AG20443 (cell line): ENCODE measurements at places on chromosomes 5 and 9.

DNA sequence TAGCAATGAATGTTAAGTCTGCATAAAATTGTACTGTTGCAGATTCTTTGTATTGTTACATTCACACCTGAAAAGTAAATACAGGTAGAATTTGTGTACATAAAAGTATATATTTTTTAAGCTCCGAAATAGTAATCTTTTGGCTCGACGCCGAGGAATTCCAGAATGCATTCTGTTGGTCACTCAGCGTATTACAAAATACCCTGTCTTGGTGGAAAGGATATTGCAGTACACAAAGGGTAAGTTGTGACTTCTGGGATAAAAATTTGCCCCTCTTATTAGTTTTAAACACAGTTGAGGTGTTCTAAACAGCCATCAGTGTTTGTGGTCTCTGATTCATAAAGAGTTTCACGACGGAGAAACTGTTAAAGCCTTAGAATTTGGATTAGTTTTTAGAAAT is 257.6 kb downstream of the ARHGEF28 start:
- DNase-seq, result no peak

DNA sequence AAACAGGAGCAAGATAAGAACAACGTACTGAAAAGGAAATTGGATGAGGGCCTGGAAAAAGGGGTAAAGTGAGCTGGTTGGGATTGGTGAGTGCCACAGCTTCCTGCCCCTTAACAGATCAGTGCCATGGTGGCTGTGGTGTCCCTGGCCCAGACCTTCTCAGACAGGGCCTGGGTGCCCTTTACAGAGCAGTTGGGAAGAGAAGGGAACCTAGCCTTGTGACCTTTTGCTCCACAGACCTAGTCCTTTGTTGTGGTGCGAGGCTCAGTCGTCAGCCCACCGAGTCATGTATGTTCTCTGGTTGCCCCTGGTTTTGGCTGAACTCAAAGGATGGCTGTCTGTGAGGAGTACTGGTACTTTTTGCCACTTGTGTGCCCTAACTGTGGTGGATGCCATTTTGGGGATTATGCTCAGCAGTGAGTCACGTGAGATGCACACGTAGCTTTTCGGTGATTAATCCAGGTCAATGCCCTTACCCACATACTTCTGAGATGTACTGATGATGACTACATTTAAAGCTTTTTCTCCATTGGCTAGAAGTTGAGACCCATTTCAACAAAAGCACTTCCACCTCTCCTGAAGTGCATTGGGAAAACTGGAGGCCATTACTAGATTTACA is 48.4 kb downstream of the EXOSC2 start:
- peak; percentile 46 for DNase-seq

DNA sequence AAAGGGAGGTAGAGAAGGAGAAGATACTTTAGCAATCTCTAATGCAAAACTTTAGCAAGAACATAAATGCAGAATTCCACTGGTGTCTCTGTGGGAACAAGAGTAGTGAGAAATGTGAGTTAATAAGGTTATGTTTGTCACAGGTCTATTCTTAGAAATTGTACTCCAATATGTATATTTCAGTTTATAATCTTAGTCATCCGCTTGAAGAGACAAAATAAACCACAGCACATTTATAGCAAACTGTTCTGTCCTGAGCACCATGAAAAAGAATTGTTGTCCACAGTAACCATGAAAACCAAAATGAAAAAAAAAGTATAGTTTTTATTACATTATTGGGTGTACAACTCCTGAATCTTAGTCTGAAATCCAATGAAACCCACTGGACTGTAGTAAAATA is 93.6 kb upstream of the TSLP start:
- no peak for DNase-seq

GRCh38 chr9:34710023-34710422 is at the start of gene CCL21:
Gene CCL21 (minus strand): TSS chr9:34710136. CDS start chr9:34710066, 70 bp downstream.
- DNase-seq, result no peak

DNA sequence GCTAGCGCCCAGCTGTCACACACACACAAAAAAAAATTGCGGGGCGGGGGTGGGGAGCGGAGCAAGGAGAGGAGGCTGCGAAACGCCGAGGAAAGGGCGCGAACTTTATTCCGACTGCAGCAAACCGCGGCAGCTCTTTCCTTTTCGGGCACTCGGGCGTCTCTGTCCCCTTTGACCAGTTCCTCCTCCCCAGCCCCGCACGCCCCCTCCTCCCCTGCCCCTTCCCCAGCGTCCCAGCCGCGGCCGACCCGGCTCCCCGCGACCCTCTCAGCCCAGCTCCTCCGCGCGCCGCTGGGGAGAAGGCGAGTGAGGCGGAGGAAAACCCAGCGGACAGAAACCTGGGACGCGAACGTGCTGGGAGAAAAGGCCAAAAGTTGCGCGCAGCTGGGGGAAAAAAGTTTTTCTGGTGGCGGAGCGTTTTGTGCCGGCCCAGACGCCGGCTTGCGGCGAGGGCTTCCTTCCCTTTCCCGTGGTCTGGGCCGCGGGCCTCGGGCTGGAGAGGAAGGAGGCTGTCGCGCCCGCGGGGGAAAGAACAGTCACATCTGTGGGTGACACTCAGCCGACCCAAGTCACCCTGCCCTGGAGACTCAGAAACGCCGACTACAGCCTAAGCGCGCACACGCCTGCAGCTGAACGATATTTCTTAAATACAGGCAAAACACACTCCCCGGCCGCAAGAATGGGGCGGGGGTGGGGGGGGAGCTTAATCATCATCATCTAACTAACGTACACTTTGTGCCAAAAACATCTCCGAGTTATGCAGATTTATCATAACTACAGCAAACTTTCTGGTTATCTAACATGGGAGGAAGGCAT is 1.1 kb upstream of the BNC2 start:
- peak; percentile 80 for DNase-seq
